ENCODE measurements at places on chromosomes 5 and 9.

DNA sequence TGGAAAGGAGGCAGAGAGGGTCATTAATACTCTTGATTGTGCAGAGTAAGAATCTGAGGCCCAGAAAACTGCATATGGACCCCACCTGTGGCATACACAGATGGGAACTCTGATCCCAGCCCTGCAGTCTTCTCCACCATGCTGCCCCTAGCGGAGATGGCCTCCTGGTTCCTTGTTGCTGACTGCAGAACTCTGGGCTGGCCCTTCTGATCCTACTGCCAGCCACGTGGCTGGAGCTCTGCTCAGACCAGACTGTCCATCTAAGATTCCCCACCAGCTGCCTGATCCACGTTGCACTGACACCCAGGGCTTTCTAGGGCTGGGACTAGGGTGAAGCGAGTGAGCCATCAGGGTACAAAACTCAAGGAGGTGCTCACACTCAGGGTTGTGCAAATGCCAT, 245.7 kb upstream of the NR4A3 start:
- no peak for DNase-seq

DNA sequence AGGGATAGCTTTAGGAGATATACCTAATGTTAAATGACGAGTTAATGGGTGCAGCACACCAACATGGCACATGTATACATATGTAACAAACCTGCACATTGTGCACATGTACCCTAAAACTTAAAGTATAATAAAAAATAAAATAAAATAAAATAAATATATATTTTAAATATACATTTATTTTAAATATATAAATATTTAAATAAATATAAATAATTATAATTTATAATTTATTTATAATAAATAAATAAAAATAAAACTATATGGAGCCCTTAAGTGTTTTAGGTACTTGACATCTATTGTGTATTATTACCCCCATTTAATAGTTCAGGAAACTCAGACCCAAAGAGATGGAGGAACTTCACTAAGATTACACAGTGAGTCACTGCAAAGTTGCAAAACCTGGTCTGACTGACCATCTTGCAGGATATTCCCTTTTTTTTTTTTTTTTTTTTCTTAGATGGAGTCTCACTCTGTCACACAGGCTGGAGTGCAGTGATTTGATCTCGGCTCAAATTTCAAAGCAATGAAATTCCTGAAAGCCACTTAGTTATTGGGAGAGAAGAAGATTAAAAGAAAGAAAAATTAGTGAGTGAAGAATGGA, 5.8 kb upstream of the C5orf52 start:
- no peak for DNase-seq

- DNase-seq = no peak
Measured at GRCh38 chr9:135255033-135255840, 167.8 kb downstream of the OLFM1 start.

GRCh38 chr9:22044583-22044982, 35.5 kb upstream of the CDKN2B start:
- DNase-seq = no peak

GRCh38 chr9:132837501-132838286, 40.4 kb downstream of the AK8 start:
- no peak for DNase-seq

- DNase-seq = no peak
Measured at GRCh38 chr5:91302305-91302704, 80.8 kb downstream of the ARRDC3 start.

DNA sequence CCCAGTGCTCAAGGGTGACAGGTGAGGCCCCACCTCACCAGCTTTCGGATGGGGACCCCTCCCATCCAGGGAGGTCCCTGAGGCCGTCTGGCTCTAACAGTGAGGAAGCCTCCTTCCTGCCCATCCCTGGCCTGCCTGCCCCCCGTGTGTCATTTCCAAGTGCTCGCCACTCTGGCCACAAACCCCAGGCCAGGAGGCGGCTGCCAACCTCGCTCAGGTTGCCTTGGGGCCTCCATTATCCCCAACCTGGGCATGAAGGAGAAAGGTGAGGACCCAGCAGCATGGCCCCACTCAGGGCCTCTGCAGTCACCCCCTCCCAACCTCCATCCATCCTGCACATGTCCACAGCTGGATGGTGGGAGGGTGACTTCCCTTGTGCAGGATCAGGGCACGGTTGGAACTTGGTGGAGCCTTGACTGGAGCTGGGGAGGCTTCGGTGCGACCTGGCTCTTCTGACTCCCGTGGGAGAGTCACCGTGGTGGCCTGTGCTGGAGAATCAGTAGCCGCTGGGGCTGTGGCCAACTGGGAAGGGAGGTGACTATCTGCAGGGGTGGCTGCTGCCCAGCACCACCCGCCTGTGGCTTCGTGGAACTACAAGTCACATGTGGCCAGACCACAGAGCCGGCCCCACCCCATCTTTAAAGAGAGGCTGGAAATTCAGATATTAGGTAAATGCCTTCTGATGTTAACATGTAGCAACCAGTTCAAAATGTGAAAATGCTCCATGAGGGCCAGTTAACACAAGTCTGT, 37.5 kb upstream of the GFPT2 start:
- no peak for DNase-seq

GRCh38 chr5:5648694-5649093, 226.2 kb downstream of the ICE1 start:
- DNase-seq = no peak

DNA sequence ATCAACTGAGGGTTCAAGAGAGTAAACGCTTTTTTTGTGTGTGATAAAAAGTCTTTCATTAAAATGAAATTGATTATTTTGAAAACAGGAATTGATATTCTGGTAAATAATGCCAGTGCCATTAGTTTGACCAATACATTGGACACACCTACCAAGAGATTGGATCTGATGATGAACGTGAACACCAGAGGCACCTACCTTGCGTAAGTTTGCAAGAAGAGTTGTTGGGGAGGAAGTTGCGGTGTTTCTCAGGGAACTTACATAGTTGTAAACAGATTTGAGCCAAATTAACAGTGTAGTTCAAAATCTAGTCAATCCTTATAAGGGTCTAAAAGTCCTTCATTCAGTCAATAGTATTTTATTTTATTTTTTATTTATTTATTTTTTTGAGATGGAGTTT, 28.9 kb downstream of the HSDL2 start:
- DNase-seq = no peak

- no peak for DNase-seq
Measured at GRCh38 chr5:32358611-32359010, 45.9 kb upstream of the MTMR12 start.

DNA sequence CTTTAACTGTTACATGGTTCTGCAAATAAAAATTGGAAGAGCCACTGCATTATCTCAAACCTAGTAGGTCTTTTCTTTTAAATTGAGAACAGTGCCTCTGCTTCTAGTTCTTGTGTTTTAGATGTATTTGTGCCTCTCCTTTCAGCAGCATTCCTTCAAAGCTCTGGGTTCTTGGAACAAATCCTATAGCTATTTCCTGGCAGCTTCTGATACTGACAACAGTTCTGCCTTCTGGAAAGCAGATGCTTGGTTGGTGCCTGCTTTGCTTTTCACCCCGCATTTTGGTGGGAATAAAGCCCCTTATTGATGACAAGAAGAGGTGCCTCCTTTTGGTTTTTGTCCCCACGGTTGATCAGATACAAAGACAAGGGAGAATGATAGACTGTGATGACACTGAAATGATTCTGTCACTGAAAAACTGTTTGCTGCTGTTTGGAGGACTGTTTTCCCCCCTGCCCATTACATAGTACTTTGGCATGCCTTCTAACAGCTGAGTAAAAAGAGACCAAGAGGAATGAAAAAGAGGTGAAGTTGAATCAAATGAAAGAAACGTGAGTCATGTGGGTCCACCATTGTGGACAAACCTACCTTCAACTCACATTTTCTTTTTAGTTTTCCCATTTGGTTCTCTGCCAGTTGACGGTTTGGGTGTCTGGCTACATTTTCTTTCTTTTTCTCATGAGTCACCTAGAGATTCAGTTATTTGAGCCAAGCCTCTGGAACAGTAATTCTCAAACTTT, 5.6 kb downstream of the PTCD2 start:
- DNase-seq = no peak

GRCh38 chr5:73365990-73366667, 82.4 kb downstream of the FOXD1 start:
- no peak for DNase-seq

GRCh38 chr5:107952450-107952849, 281.7 kb upstream of the EFNA5 start:
- DNase-seq = no peak

DNA sequence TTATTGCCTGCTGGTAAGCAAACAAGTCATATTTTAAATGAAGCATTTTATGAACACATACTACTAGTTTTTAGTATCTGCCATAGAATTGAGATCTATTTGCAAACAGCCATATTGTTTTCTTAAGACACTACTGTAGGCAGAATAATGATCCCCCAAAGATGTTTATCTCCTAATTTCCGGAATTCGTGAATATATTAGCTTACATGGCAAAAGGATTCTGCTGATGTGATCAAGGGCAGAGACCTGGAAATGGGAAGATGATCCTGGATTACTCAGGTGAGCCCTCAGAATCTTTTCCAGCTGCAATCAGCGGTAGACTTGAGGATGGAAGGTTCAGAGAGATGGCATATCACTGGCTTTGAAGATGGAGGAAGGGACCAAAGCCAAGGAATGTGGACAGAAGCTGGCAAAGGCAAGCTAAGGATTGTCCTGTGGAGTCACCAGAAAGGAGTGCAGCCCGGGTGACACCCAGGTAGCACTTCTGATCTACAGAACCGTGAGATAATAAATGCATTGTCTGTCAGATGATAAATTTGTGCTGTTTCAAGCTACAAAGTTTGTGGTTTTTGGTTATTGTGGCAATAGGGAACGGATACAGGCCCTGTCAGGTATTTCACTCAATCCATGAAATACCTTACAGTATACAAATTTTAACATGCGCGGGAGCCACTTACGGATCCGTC, 1.0 kb upstream of the ERCC6L2 start:
- DNase-seq = no peak

- no peak for DNase-seq
Measured at GRCh38 chr9:74570879-74571512, 73.9 kb downstream of the RORB start.

- no peak for DNase-seq
Measured at GRCh38 chr5:39547553-39548154, 122.9 kb upstream of the DAB2 start.
